ENCODE measurements at places on chromosomes 3 and 15.
A peak's percentile ranks its signal among the peaks of the same experiment; 100 is the strongest.

- DNase-seq = no peak
These were observed 3.7 kb downstream of the WNT5A start for GRCh38 chr3:55483196-55484095.

DNA sequence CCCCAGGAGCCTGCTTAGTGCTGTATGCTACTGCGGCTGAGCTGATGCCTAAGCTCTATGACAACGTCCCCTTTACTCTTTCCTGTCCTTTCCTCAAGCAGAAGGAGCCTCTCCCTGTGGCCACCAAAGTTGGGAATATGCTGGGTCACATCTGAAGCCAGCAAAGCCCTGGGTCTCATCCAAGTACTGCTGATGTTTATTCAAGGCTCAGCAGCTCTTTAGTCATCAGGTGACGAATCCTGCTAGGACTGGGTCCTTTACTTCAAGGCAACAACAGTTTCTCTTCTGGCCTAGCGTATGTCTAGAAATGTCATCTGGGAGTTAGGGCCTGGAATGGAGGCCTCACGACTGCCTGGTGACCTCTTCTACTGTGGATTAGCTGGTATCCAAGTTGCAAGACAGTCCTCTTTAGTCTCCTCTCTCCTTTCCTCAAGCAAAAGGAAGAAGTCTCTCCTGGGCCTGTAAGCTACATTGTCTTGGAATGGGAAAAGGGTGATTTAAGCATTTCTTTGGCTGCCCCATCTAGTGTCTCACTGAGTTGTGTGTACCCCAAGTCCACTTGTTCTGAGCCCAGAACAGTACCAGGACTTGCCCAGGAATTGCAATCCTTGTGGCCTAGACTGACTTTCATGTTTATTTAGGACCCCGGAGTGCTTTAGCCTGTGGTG lies 63.9 kb downstream of the TNFAIP8L3 start:
- DNase-seq = no peak

GRCh38 chr3:140821493-140821892 lies 120.1 kb upstream of the SLC25A36 start:
- no peak for DNase-seq

- DNase-seq = peak; percentile 8
These were observed 48.9 kb upstream of the POLG start for GRCh38 chr15:89383365-89384175.

GRCh38 chr15:85581495-85581894 lies 201.1 kb downstream of the AKAP13 start:
- no peak for DNase-seq

DNA sequence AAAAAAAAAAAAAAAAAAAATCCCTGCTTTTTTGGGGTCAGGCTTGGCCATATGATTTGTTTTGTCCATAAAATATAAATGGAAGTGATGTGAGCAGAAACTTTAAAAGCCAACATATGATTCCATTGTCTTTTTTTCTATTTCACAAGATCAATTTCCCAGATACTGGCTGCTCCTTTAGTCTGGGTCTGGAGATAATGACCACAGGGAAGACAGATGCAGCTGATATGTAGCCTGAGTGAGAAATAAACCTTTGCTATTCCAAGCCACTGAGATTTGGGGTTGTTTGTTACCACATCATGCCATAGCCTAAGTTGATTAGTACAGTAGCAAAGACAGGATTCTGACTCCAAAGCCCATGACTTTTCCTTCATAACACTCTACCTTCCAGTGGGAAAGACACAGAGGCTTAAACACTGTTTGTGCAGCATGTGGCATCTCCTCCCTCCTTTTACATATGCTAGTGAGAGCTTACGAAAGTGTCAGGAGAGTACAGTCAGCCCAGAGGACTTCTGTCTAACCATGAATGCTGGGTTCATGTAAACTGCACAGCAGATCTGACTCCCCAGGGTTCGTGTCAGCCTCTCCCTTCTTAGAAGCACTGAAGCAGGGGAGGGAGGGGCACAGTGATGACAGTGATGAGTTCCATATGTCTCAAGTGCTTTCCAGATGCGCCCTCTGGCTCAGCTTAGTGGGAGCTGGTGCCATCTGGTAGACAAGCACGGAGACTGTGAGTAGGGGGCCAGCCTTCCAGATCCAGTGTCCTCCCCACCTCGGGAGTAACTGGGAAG lies 36.7 kb upstream of the SLC7A14 start:
- DNase-seq = peak; percentile 97

- DNase-seq = no peak
These were observed 88.9 kb upstream of the OSBPL11 start for GRCh38 chr3:125684199-125684598.

- no peak for DNase-seq
These were observed 243.1 kb upstream of the GOLGA6L4 start for GRCh38 chr15:83992324-83993031.

DNA sequence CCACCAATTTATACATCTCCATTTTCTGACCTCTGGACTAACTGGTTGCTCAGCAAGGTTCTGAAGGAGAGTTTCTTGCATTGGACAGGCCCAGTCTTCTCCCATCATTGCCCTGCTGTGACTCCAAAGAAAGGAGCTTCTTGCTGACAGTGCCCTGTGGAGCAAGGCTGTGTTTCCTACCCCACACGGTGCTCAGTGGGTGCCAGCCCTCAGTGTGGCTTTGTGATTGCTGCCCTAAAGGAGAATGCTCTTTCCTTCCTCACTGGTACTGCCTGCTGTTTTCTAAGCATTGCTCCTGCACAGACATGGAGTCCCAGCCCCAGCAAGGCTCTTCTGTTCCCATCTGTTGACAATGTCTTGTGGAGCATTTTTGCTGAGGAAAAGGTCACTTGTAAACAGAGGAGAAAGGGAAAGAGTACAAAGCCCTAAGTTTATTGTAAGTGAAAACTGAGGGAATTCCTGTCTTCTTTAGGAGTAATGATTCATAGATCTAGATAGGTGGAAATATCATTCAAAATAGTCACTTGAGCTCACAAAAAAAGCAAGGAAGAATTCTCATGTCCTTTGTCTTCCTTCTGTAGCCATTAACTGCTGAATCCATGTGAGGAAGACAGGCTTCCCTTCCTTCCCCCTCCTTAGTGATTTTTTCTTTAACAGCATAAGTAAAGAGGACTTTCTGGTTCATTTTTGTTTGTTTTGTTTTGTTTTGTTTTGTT lies 62.9 kb downstream of the HMG20A start:
- no peak for DNase-seq

DNA sequence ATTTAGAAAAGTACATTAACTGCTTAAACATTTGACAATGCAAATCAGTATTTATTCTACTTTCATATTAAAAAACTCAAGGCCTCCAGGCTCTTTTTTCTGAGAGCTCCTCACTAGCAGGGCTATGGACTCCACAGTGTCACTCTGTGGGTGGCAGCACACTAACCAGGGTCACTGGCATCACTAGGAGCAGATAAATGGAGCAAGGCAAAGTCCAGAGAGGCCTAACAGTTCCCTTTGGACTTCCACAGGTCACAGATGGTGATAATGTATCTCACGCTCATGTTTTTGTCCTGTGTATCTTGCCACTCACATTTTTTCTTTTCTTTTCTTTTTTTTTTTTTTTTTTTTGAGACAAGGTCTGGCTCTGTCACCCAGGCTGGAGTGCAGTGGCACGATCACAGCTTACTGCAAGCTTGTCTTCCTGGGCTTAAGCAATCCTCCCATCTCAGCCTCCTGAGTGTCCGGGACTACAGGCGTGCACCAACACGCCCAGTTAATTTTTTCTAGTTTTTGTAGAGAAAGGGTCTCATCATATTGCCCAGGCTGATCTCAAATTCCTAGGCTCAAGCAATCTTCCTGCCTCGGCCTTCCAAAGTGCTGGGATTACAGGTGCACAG lies 7.8 kb downstream of the SPG21 start:
- DNase-seq = no peak

DNA sequence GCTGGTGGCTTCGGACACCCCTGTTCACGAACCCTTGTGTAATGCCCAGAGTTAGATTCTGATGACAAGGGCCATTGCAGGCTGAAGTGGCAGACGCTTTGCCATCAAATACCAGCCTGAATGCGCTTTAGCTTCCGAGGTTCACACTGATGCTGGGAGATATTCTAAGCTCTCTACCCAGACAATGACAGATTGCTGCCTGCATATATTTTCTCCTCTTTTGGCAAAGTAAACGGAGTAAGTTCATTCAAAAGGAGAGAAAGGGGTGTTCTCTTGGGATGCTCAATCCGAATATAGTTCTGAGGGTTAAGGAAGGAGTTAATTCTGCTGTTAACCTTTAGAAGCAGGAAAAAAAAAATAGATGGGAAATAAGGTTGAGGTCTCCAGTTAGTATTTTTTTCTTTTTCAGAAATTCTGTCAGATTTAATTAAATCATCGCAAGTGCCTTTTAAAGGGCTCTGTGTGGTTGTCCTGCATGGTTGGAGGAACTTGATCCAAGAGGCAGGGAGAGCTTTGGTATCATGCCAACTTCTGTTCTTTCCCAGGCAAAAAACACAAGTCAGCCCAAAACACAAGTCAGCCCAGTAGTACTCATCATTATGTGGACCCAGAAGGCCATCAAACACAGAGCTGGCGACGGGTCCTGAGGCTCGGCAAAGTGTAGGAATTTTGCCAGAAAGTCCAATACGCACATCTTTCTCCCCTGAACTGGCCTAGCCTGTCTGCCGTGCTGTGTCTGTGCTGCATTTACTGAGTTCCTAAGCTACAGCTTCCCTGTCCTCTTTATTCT lies 70.9 kb upstream of the ST8SIA2 start:
- DNase-seq = no peak

GRCh38 chr3:112976001-112976400 lies 1.1 kb upstream of the CD200R1 start:
- DNase-seq = no peak

GRCh38 chr15:98899272-98900021 lies 108.1 kb downstream of the PGPEP1L start:
- no peak for DNase-seq

GRCh38 chr15:70362886-70363285 lies 265.2 kb upstream of the TLE3 start:
- DNase-seq = peak; percentile 10

- no peak for DNase-seq
These were observed 130.9 kb downstream of the WDR76 start for GRCh38 chr15:43957724-43958123.

DNA sequence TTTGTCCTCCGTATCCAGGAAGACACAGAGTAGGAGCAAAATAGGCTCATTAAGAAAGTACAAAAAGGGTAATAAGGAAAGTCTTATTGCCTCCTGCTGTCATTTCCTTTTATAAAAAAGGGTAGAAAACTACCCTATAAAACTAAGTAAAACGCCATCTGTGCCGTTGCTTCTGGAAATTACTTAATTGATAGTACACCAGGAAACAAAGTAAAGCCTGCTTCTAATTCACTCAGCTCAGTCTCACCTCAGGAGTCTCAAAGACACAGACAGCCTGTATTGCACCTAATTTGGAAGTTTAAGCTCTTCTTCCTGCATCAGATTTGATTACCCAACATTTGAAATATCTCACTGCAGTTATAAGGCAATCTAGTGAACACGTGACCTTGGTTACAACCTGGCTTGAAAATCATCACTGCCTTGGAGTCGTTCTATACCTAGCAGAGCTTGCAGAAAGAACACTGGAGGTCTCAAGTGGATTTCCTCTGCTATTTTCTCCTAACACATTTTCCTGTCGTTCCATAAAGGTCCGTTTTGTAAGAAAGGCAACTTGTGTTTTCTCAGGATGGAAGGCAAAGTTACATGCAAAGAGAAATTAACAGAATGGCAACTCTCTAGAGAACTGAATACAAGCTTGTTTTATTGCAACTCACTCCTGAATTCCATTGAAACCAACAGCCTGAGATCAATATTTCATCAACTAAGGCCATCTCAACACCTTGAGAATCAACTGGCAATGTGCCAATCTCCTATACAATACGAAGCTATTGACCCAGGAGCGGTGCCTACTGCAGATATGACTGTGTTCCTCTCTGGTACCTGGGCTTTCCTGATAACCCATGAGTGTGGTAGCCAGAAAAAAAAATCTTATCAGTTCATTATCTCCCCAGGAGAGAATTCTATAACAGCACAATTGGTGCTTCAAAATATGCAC lies 203.3 kb upstream of the LMCD1 start:
- no peak for DNase-seq

DNA sequence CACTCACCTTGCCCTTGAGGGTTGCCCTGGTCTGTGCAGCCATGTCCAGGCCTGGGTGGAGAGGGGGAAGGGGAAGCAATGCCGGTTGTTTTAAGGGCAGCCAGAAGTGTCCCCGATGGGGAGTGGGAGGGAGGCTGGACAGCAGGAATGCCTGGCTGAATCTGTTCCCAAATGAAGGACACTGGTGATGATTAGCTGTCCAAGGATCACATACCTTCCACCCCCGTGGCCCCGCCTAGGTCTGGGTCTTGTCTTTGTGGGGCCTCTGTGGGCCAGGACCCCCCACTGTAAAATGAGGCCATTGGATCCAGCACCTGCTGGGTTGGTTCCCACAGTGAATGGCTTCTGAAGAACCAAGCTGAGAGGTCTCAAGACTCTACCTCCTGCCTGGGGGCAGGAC lies 71.4 kb downstream of the FBLN2 start:
- DNase-seq = no peak

DNA sequence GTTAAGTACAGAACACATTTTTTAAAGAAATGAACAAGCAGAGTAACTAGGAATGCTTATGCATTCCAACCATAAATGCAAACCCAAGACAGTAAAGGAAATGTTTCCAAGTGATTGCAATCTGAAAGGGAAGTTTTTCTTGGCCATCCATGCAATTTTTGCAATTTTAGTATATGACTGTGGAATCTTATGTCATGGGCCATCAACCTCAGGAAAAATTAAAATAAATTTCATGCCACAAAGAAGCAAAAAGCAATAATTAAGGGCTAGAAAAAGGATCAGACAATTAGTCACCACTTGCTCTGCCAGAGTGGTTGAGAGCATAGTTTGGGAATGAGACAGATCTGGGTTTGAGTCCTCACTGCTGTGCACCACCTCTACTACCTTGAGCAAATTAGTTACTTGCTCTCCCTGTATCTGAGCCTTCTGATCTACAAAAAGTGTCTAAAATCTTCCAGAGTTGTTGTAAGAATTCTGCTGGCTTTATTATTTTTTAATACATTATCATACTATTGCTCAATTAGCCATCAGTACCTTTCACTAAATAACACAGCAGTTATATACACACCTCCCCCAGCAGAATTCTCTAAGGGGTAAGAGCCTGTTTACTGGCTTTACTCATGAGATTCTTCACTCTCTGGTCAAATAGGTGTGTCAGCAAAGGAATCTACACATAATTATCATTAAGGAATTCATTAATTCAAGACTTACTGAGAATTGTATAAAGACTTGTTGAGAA lies 49.7 kb upstream of the FBN1 start:
- peak; percentile 95 for DNase-seq

GRCh38 chr3:162175878-162176277 lies 679.3 kb downstream of the OTOL1 start:
- DNase-seq = no peak

- no peak for DNase-seq
These were observed 82.9 kb upstream of the NPHP3 start for GRCh38 chr3:132805071-132805470.

GRCh38 chr3:42582474-42583070 lies 805 bp upstream of the SEC22C start:
- no peak for DNase-seq

DNA sequence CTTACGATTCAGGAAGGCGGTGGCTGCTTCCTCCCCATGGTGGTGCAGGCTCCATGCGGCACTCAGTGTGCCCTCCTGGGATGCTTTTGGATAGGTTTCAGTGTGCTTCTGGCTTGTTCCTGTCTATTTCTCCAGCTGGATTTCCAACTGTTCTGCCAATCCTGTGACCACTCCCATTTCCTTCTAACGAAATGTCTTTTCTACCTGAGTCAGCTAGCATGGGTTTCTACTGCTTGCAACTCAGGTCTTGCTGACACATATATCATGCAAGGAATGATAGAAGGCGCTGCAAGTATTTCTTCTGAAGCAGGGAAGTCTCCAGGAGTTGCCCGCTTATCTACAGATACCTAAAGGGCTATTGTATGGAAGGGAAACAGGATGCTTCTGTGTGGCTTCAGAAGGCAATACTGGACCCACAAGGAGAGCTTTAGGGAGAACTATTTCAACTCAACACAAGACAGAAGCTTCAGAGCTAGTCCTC lies 244.4 kb downstream of the OPA1 start:
- DNase-seq = no peak
